T-helper 1 cell treated with Interleukin-12 subunit alpha and Interleukin-12 subunit beta and Interleukin-4 antibody, amounts not matched to agents 30 ng/mL and 1 ng/mL, for 36 hours (primary cell): ENCODE measurements at places on chromosomes 2 and 18. TPM values are rescaled to one million over a fixed set of nuclear protein-coding genes. Genes with fewer than 3 reads are reported as not detected.

Gene GKN1
- total RNA-seq, result not detected in 2 replicates

Gene MARCHF4
- not detected in 2 replicates for total RNA-seq

Gene TXNDC2
- total RNA-seq, result not detected in 2 replicates

Gene MYL1
- not detected in 2 replicates for total RNA-seq

Gene NYAP2
- total RNA-seq, result not detected in 2 replicates

Gene CRACDL
- 0.98 and 1.2 TPM in 2 replicates for total RNA-seq

Gene VWC2L
- total RNA-seq, result not detected in 2 replicates

Gene CPS1
- total RNA-seq, result 0.34 and 0.61 TPM in 2 replicates

Gene DIPK1C
- total RNA-seq, result not detected in 2 replicates

Gene SNORC
- total RNA-seq, result 1.2 TPM in 2 replicates
